ENCODE measurements at places on chromosomes 12 and 14.

DNA sequence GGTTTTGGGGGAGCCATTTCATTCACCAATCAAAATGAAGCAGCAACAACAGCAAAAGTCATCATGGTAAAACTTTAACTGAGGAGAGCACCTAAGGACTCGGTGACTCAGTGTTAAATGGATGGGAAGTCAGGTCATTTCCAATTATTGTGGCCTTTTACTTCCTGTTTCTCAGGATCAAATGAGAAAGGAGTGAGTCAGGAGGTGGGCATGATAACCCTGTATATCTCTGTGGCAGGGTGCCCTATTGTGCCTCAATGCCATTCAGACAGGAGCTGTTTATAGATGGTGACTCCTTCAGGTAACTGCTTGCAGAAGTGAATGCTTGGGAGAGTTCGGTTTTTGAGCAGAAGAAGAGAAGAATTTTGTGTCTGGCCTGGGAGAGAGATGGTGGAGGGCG, 135.5 kb upstream of the CPM start:
- DNase-seq = peak; percentile 69

GRCh38 chr12:115078990-115079389, 395.0 kb upstream of the TBX3 start:
- no peak for DNase-seq

GRCh38 chr12:1313906-1314305, 280.5 kb downstream of the FBXL14 start:
- peak; percentile 34 for DNase-seq

GRCh38 chr12:106249411-106250135, 1.8 kb upstream of the CKAP4 start:
- no peak for DNase-seq

DNA sequence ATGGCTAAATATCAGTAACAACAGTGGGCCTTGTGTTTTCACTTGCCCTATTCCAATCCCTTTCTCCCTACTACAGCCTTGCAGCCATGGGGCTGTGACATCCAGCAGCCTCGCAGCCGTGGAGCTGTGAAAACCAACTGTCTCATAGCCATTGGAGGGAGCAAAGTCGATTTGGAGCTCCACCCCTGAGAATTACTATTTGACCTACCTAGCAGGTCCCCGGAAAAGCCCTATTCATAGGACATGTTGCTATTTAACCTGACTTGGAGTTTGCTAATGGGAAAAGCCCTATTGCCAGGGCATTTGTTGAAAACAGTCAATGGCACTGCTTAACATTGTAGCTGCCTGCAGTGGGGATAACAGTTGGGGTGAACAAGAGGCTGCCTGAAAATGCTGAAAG, 33.3 kb downstream of the ERG28 start:
- DNase-seq = no peak

GRCh38 chr12:11059041-11059440, 3.1 kb downstream of the TAS2R46 start:
- no peak for DNase-seq

GRCh38 chr12:47328831-47329545, 249.2 kb upstream of the AMIGO2 start:
- no peak for DNase-seq

- DNase-seq = no peak
Measured at GRCh38 chr12:91662021-91662420, 479.4 kb upstream of the DCN start.

DNA sequence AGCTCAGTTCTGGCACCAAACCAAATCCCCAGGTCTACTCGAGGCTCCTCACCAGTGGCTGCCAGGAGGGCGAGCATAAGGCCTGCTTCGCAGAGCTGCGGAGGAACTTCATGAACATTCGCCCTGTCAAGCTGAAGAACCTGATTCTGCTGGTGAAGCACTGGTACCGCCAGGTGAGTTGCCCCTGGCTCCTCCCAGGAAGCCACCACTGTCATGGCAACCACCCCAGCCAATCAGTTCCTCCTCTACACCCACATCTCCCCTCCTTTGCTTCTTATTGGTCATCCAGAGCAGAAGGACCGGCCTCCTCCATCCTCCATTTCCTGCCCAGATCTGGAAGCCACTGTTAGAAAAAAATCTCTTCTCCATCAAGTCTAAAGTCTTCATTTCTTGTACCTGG, 17.2 kb upstream of the OAS2 start:
- no peak for DNase-seq

DNA sequence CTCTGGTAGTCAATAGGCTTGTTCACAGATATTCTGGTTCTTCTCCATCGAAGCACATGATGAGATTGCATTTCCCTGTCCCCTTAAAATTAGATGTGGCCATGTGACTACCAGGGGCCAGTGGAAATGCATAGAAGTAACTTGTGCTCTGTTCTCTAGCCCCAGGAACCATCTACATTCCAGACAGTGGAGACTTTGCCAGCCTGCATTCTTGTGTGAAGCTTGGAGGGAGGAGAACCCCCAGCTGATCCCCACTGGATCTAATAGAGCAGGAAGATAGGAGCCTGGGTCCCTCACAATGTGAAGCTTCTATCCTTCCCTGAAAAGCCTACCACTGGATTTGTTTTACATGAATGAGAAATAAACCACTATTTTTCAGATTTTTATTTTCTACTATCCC, 130.1 kb downstream of the KITLG start:
- DNase-seq = no peak

- DNase-seq = no peak
Measured at GRCh38 chr12:39252628-39253027, 190.3 kb downstream of the KIF21A start.

GRCh38 chr14:22471545-22472121, 117.4 kb downstream of the DAD1 start:
- DNase-seq = peak; percentile 57

DNA sequence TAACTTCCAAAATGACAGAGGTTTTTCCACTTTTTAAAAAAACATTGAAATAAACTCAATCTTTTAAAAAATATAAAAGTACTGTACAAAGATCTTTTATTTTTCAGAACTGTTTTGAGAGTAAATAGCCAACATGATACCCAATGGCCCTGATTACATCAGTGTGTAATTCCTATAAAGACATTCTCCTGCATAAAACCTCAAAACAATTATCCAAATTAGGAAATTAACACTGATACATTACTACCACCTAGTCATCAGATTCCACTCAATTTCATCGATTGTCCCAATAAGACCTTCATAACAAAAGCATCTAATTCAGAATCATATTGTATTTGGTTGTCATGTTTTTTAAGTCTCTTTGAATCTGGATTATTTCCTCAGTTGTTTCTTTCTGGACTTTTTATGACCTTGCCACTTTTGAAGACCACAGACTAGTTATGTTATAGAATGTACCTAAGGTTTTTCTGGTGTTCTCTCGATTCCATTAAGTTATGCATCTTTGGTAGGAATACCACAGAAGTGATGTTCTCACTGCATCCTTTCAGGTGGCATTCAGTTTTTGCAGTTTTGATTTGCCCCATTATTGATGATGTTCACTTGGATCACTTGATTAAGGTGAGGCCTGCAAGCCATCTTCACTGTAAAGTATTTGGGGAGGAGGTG, 4.0 kb upstream of the YEATS4 start:
- DNase-seq = no peak

DNA sequence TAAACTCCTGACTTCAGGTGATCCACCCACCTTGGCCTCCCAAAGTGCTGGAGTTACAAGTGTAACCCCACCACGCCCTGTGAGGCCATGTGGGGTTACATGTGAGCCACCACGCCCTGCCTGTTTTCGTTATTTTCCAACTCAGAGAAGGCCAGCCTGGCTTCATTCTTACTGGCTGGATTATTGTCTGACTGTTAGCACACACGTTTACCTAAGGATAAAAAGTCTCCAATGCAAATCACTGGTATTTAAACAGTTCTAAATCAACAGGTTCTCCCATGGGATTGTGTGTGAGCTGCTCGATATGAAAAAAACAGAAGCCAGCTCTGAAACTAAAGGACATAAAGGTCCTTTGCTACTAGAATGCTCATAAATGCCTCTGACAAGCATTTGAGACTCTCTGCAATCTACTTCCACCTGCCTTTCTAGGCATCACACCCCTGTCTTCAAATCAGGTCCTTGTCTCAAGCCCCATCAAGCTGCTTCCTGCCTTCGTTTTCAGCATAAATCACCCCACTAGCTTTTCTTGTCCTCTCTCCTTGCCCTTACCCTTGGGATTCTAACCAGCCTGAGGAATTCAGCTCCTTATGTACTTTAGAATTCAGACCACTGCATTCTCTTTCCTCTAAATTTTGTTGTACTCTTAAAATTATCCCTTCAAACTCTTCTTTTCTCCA, 265.0 kb downstream of the DUSP6 start:
- no peak for DNase-seq

DNA sequence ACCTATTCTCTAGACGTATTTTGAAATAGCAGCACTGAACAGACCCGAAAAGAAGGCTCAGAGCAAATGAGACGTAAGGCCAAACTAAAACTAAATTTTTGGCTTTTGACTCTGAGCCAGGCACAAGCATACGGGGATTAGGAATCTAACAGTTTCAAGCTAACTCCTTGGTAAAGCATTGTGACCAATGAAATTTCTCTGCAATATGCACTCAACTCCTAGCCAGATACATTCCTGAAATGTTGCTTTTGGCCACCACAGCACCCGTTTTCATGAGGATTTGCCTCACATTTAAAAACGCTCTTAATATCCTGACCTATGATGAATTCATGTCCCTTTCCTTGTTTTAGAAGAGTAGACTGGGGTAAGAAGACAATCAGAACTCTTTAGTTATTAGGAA, 53.1 kb upstream of the NPFF start:
- no peak for DNase-seq

DNA sequence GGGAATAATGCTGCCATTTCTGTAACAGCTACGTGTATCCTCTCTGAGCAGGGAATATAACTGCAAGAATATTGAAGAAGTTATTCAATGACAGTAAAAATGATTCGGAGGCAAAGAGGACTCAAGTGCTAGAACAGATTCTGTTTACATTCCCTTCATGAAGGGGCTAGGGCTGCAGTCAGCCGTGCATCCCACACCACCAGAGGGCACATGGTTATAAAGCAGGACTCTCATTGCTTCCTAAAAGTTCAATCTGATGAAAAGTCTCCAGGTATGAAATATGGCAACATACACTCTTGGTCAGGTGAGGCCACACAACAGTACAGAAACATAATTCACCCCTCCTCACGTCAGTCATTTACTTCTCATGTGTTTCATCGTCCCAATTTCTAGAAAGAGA, 34.0 kb downstream of the TCHP start:
- DNase-seq = no peak

DNA sequence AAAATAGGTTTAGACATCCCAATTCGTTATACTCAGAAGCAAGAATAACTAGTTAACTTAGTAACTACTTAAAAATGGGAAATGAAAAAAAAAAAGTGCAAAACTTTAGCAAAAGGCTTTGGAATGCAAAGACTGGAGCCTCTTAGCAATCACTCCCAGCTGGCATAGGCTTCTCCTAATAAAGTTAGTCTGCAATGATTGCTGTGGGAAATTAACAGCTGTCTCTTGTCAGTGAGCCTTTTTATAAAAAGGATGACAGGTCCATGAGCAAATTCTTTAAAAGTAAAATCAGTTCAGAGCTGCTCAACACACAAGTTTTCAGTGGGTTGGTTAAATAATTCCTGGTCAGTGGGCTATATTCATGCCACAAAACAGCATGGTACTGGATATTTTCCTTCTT, 7.4 kb upstream of the SYCP3 start:
- DNase-seq = no peak

DNA sequence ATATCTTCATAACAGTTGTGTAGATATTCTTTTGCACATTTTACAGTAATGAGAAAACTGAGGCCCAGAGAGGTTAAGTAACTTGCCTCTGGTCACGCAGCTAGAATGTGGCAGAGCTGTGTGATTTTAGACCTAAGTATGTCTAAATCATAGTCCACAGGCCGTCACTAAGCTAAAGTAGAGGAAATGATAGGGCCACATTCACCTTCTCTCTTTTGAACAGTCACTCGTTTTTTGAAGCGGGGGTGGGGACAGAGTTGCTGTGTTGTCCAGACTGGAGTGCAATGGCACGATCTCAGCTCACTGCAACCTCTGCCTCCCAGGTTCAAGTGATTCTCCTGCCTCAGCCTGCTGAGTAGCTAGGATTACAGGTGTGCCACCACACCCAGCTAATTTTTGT, 68.5 kb downstream of the RASSF3 start:
- no peak for DNase-seq

DNA sequence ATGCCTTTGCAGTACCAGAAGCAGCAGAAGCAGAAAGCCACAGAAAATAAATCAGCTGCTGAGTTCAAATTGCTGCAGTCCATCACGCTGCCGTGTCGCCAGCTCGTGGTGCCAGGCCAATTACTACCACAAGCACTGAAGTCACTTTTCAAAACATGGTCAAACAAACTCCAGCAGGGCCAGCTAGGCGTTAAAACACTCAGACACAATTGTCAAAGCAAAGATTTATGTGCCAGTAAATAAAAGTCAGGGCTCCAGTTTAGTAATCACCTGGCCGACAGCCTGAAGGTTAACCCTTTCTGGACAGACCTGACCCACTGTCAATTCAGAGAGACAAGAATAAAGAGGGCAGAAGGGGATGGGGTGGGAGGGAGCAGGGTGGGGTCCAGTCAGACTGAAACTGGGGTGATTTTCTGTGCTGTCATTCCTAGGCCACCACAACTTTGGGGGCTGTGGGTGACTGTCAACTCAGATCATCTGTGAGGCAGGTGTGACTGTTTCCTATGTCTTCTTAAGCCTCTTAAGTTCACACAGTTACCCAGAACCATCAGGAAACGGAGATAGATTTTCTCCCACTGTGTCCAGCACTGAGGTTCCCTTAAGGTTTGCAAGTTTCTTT, 109.8 kb upstream of the FUT8 start:
- no peak for DNase-seq

DNA sequence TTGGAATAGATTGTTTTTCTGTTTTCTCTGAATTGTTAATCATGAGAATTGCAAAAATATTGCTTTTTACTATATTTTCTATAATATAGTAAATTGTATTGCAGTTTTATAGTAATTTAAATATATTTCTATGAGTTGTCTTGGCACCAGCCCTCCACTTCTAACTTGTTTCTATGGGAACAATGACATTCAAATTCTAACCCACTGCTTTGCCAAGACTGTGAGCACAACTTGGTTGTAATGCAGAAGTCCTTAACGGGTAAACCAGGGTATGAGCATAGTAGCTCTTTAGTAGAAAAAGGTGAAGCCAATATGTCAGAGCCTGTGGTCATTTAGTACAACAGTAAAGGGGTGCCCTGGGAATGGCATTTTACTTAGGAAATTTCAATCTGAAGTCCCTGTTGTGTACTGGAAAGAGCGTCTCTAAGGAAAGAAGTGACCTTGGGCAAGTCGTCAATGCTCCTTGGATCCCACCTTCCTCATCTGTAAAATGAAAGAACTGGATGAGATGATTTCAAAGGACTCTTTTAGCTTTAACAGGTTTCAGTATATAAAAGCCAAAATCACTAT, 283.3 kb downstream of the ATP23 start:
- DNase-seq = no peak

DNA sequence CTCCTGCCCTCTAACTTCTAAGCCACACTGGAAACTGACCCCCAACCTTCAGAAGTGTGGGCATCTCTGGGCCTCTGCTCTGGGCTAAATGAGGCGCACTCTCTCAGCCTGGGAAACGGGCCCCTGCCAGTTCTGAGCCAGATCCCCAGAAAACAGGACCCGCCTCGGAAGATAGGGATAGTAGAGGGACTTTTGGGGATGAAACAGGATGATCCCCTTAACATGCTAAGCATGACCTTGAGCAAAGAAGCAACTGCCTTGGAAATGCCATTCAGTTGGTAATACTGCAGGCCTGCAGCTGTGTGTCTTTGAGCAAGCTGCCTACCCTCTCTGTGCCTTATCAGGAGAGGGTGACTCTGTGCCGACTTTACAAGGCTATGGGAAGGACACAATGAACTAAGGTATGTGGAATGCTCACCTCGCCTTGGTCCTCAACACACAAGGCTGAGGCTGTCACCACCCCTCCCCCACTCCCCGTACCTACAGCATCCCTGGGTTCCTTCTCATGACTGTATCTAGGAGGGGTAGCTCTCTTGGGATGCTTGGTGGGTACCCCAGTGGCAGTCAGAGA, 54.0 kb downstream of the NCOR2 start:
- no peak for DNase-seq

Measured in suppressor macrophage treated with lipopolysaccharide for 1 hour (primary cell).